ENCODE measurements at places on chromosomes 12 and 14. TPM values are rescaled to one million over a fixed set of nuclear protein-coding genes. Genes with fewer than 3 reads are reported as not detected.

DNA sequence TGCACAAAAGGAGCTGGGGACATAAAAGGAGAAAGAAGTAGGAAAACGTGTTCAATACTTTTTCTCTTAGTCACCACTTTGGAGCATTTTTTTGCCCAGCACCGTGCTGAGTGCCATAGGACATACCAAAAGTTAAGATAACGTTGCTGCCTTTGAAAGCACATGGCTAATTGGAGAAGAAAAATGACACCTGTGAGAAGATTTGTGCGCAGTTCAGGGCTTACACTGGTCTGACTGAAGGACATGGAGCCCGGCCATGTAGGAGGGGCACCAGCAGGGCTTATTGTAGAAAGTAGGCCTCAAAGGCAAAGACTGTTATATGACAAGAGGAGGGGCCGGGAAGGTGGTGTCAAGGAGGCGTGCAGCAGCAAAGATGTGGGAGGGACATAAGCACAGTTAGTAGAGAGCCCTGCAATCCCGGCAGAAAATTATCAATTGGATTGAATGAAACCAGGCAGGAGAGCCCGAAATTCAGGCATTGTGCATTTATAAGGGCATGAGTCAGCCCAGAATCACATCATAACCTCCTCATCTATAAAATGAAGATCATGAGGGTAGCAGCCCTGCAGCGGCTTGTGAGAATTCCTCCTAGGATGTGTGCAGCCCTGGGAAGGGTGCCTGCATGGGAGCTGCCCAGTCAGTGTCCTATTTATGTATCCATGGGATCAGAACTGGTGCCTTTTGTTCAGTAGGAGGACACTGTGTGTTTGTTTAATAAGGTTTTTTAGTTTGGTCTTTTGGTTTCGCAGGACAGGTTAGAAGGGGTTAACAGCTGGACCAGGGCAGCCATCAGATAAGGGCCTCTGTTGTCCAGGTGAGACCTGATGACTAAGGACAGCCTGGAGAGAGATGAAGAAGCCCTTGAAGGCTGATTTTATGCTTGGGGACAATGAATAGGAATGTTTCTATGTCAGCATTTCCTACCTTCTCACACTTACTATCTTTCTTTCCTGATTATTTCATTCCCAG, 122.4 kb downstream of the GPR135 start:
- no peak overlapping the region for H3K27ac ChIP-seq
- peaks cover 2% of the 10 kb centered on the region for H3K36me3 ChIP-seq
- no peak overlapping the region for H3K4me3 ChIP-seq
- H3K4me1 ChIP-seq: peaks cover 23% of the 10 kb centered on the region
- DNase-seq: no peak

- H3K36me3 ChIP-seq: peaks cover 25% of the 10 kb centered on the region
- H3K27me3 ChIP-seq: no peaks in the 10 kb centered on the region
- no peaks in the 10 kb centered on the region for H3K4me1 ChIP-seq
- H3K27ac ChIP-seq: no peak overlapping the region
- DNase-seq: no peak
These were observed 71.8 kb downstream of the TTLL5 start for GRCh38 chr14:75732888-75733287.

DNA sequence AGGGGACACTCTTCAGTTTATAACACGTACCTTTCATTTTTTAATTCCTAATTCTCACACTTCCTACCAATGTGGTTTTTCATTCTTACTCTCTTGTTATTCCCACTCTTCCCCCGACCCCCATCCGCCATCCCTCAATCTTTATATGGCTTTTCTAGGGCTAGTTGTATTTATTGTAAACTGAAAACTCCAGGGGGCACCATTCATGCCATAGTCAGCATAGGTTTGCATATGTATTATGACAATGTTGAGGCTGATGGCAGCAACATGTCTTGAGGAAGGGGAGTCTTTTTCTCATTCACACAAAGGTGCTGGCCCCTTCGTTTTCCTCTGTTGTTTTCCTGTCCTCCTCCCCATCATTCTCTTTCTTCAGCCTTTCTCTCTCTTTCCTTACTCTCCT, 27.7 kb upstream of the LTA4H start:
- peaks cover 5% of the 10 kb centered on the region for H3K4me1 ChIP-seq
- H3K4me3 ChIP-seq: no peak overlapping the region
- no peak overlapping the region for H3K27ac ChIP-seq
- no peaks in the 10 kb centered on the region for H3K36me3 ChIP-seq
- H3K27me3 ChIP-seq: no peaks in the 10 kb centered on the region

DNA sequence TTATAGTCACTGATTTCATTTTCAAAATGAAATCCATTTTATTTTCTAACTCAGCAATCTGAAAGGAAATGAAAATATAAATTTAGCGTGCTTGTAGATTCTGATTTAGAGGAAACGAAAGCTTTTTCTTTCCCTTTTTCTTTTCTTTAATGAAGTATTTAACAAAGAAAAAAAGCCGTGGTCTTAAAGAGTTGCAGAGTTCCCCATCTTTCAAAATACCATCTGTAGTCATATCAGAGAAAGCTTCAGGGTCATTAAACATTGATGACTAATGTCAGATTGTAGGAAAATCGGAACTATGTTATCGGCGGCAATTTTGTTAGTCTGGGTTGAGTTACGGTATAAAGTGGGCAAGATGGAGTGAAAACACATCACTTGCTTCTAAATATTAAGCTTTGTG, 32.3 kb downstream of the DRAM1 start:
- no peaks in the 10 kb centered on the region for H3K27me3 ChIP-seq
- H3K4me3 ChIP-seq: no peak overlapping the region
- DNase-seq: no peak
- H3K36me3 ChIP-seq: peaks cover 2% of the 10 kb centered on the region
- H3K4me1 ChIP-seq: no peaks in the 10 kb centered on the region

DNA sequence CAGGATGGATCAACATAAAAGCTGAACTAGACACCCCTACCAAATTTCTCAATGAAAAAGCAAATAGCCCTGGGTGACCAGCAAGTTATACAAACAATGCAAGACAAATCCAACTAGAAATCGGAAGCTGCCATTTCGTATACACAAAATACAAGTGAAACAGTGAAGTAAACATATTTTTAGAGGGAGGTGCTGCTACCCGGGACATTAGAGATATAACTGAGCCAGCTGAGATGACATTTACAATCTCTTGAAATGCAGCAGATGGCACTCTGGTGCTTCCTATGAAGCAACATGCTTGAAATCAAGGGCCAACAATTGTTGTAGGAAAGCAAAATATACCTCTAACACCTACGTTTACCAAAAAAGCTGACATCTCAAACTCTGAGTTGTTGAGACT, 25.5 kb downstream of the BDKRB1 start:
- H3K4me3 ChIP-seq: no peak overlapping the region
- H3K36me3 ChIP-seq: peaks cover 34% of the 10 kb centered on the region
- no peaks in the 10 kb centered on the region for H3K27me3 ChIP-seq
- H3K4me1 ChIP-seq: no peaks in the 10 kb centered on the region
- DNase-seq: no peak

- H3K36me3 ChIP-seq: no peaks in the 10 kb centered on the region
- peaks cover 19% of the 10 kb centered on the region for H3K27me3 ChIP-seq
- no peak for DNase-seq
- no peak overlapping the region for H3K27ac ChIP-seq
These were observed 54.7 kb downstream of the SLC6A12 start for GRCh38 chr12:159156-159782.

DNA sequence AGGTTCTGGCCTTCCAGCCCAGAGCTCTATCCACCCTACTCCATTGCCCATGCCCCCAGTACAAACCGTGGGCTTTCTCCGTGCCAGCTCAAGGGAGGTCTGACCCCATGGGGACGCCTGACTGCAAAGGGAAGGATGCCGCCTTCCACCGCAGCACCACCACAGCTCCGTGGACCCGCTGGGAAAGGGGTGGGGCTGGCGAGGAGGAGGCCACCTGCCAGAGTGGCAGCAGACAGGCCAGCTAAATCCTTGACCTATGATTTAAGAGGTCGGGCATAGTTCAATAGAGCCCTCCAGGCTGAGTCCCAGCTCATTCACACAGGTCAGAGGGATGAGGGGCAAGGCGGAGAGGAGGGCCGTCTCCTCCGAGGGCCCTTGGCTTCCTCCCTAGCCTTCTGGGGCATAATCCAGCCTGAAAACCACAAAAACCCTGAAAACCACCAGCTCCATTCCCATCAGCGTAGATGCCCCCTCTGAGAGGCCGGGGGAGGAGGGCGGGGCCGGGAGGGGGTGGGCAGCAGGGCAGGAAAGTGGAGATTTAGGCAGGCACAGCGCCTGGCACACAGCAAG, 14.9 kb upstream of the FIGNL2 start:
- H3K27ac ChIP-seq: no peak overlapping the region
- no peaks in the 10 kb centered on the region for H3K36me3 ChIP-seq
- DNase-seq: no peak
- H3K4me3 ChIP-seq: peak overlapping the region; percentile 43
- peaks cover 13% of the 10 kb centered on the region for H3K27me3 ChIP-seq

Gene MAP3K9
- 16.4 TPM for total RNA-seq

DNA sequence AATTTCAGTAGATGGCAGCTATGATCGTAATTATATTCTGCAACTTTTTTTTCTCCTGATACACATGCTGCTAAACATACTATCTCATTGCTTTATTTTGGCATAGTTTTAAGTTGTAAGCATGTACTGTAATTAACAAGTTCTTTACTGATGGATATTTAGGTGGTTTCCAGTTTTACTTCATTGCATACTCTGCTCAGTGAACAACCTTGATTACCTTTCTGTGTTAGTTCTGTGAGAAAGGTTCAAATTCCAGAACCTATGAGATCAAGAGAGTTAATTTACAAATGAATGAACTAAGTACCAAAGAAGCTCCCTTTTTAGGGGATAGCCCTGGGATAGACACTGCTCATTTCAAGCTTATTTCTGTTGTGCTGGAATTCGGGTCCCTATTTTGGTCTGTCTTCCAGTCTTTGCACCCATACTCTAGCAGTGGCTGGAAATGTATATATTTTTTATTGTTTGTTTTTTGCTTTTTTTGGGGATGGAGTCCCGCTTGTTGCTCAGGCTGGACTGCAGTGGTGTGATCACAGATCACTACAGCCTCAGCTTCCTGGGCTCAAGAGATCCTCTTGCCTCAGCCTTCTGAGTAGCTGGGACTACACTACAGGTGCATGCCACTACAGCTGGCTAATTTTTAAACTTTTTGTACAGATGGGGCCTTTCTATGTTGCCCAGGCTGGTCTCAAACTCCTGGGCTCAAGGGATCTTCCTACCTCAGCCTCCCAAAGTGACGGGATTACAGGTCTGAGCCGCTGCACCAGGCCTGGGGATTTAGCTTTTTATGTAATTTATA, 10.6 kb downstream of the PAPOLA start:
- no peaks in the 10 kb centered on the region for H3K27me3 ChIP-seq
- DNase-seq: no peak
- no peaks in the 10 kb centered on the region for H3K36me3 ChIP-seq
- no peak overlapping the region for H3K27ac ChIP-seq

Gene NPFF
- not detected for total RNA-seq

Gene AICDA
- total RNA-seq: not detected

- H3K36me3 ChIP-seq: no peaks in the 10 kb centered on the region
- H3K27ac ChIP-seq: peak overlapping the region; percentile 59
- no peak for DNase-seq
- H3K4me3 ChIP-seq: no peak overlapping the region
- peaks cover 28% of the 10 kb centered on the region for H3K4me1 ChIP-seq
These were observed 473.1 kb downstream of the ATP23 start for GRCh38 chr12:58414398-58414871.

Gene SIX6
- total RNA-seq: not detected

Gene ANKS1B
- 4.9 TPM for total RNA-seq

- no peak overlapping the region for H3K4me3 ChIP-seq
- peak overlapping the region; percentile 73 for H3K27ac ChIP-seq
- DNase-seq: no peak
- no peaks in the 10 kb centered on the region for H3K27me3 ChIP-seq
- peaks cover 71% of the 10 kb centered on the region for H3K4me1 ChIP-seq
These were observed 424.8 kb downstream of the RAD51B start for GRCh38 chr14:68244262-68244980.

Gene GLIPR1L1
- not detected for total RNA-seq

DNA sequence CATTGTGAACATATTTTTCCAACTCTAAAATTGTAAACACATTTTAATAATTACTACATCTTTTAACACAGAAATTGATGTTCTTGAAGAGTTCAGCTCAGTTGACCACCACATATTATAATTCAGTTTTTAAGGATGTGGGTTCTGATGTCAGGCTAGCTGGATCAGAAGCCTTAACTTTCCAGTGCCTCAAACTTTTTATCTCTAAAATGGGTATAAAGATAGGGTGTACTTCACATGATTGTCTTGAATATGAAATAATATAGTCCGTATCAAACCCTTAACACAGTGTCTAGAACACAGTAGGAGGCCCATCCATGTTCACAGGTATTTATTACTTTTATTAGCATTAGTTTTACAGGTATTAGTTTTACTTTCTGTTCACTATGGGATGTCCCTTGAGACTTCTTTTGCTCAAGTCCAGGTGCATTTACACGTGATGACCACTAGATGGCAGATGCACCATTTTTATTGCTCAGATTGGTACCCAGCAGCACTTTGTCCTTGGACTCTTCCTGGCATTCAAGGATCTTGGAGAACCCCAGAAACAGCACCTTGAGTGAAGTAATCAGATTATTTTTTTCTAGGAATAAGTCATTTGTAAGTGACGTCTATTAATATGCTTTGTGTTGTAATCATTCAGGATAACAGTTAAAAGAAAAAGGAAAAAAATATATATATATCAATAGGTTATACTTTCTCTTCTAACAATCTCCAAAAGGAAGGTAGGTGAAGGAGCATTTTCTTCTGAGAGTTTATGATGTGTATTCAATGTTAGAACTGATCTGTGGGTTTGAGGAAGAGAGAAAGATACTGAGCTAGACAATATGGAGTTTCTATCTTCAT, 580.2 kb downstream of the ETNK1 start:
- H3K27ac ChIP-seq: no peak overlapping the region
- no peaks in the 10 kb centered on the region for H3K36me3 ChIP-seq
- H3K4me3 ChIP-seq: no peak overlapping the region

Gene SERPINA9
- 1.8 TPM for total RNA-seq

GRCh38 chr14:89787525-89787924, 167.0 kb downstream of the EFCAB11 start:
- no peaks in the 10 kb centered on the region for H3K4me1 ChIP-seq
- H3K27me3 ChIP-seq: no peaks in the 10 kb centered on the region
- no peaks in the 10 kb centered on the region for H3K36me3 ChIP-seq
- no peak overlapping the region for H3K27ac ChIP-seq

DNA sequence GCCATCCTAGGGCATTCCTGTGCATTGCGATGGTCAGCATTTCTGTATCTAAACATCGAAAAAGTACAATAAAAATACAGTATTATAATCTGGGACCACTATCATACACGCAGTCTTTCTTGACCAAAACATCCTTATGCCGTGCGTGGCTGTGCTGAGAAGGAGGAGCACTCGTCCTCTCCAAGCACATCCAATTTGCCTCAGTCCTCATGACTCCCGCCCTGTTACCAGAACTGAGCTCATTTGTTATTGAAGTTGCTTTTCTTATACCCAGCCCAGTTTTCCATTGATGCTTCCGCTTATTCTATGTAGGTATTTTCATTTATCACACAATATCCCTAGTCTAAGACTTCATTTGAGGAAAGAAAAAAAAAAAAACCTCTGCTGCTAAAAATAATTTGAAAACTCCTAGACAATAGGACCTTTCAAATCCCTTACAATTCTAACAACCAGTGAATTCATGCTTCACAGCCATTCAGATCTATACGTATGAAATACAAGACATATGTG, 236.9 kb upstream of the PLEKHG7 start:
- no peak for DNase-seq
- H3K36me3 ChIP-seq: no peaks in the 10 kb centered on the region
- H3K27me3 ChIP-seq: no peaks in the 10 kb centered on the region
